ENCODE measurements at places on chromosomes 5 and 9. TPM values are rescaled to one million over a fixed set of nuclear protein-coding genes. Genes with fewer than 3 reads are reported as not detected.
A peak's percentile ranks its signal among the peaks of the same experiment; 100 is the strongest.

Gene RASEF
- not detected for total RNA-seq

Gene EXD3
- 5.2 TPM for total RNA-seq

Gene ZNF454
- total RNA-seq = not detected

Gene ATP10B
- not detected for total RNA-seq

Gene FOXI1
- total RNA-seq = not detected

Gene PLAC8L1
- total RNA-seq = 0.57 TPM

Gene ANKRD34B
- not detected for total RNA-seq

Gene ACTL7B
- total RNA-seq = 0.09 TPM

Gene TYRP1
- not detected for total RNA-seq

Gene HSPB3
- total RNA-seq = not detected

Gene GPR151
- not detected for total RNA-seq

Gene PCDHGA3
- 0.19 TPM for total RNA-seq

GRCh38 chr5:98069876-98070512 is 703.5 kb upstream of the RGMB start:
- no peak for DNase-seq

DNA sequence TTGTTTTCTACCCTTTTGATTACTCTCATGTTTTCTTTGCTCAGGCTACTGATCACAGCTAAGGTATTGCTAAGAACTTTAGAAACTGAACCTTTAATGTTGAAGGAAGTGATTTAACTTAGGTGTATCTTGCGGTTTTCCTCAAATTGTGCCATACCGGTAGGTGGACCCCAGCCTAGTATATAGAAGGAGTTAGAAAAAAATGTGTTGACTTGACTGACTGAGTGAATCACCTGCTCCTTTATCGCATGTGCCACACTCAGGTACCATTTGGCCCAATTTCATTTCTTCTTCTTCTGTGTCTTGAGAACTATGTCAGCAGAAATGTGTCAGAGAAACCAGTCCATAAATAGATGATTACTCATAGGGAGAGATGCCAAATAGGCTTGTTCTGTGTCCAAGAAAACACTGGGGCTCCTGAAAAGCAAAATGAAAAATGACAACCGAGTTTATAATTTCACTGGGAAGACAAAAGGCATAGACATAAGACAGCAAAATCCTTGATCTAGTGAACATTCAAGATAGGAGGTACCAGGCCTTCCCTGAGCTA is 19.4 kb downstream of the PLPPR1 start:
- DNase-seq = no peak

DNA sequence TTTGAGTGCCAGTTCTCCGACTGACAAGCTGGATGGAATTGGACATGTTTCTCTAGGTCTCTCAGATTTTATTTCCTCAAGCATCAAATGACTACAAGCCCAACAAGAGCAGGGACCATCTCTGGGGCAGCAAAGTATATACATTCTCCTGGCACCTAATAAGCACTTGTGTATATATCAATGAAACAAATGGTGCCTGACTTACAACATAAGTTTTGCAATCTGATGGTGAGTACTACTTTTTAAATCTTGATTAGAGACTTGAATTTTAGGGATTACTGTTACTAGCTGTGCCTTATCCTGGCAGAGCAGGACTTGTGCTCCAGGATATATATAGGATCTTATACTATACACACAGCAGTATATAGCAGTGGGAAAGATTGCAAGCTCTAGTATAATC is 8.8 kb upstream of the ABLIM3 start:
- no peak for DNase-seq

- DNase-seq = no peak
These were observed 7.6 kb downstream of the INVS start for GRCh38 chr9:100106616-100107015.

DNA sequence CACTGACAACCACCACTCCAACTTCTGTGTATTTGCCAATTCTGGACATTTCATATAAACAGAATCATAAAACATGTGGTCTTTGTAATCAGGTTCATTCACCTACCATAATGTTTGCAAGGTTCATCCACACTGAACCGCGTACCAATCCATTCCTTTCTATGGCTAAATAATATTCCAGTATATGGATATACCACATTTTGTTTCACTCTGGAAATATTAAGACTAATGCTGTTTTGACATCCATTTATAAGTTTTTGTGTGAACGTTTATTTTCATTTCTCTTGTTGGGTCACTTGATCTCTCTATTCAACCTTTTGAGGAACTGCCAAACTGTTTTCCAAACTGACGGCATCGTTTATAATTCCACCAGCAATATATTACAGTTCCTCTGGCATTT is 26.3 kb upstream of the RNF38 start:
- no peak for DNase-seq

- peak; percentile 36 for DNase-seq
These were observed 513.9 kb downstream of the DIRAS2 start for GRCh38 chr9:90128587-90129190.

DNA sequence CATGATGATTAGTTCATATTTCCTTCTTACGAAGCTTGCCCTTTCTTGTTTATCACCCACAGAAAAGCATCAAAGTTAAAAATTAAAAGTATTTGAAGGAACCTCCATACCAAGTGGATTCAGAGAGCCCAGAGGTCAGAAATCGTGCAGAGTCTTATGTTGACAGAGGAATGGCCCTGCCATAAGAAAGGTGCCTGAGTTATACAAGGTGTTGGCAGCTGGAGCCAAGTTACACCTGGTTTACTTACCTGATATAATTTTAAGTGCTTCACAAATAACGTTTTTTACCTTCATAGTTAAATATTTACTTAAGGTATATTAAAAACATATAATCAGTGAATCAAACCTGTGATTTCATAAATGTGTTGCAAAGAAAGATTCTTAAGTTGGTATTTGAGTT is 42.3 kb upstream of the DHFR start:
- DNase-seq = no peak

GRCh38 chr5:73966451-73966850 is 340.5 kb downstream of the ARHGEF28 start:
- DNase-seq = no peak

- DNase-seq = peak; percentile 89
These were observed 30.4 kb downstream of the JADE2 start for GRCh38 chr5:134555890-134556311.

DNA sequence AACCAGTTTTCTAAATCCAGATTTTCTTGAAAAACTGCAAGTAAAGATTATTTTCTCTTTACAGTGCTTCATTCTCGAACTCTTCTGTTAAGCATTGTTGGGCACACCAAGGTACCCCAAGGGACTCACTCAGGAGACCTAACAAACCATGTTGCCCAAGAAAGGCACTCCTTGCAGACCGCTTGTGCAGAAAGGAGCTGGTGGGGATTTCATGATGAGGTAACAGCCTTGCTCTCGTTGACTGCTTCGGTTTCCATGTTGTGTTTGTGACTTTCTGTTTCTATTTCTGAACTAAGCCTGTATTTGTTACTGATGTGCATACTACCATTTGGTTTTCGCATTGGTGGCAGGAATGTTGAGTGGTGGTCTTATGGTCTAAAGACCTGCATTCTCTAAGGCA is 266.6 kb upstream of the DAP start:
- no peak for DNase-seq

DNA sequence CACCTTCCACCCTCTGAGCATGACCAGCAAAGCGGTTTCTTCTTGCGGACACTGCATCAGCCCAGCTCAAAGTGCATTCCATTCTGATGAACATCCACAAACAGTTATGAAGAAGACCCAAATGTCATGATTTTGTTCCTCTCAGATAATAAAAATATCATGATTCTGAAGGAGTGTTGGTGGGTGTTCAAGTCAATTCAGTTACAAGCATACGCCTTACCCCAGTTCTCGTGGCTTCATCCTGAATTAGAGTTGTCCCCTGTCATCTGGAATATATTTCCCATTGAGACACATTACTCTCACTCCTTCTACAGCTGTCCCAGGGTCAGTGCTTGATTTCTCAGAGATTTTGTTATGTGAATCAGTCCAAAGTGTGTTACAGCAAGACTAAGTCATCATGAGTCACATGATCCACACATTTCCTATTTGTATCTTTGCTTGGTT is 325.4 kb downstream of the RFX3 start:
- DNase-seq = no peak

DNA sequence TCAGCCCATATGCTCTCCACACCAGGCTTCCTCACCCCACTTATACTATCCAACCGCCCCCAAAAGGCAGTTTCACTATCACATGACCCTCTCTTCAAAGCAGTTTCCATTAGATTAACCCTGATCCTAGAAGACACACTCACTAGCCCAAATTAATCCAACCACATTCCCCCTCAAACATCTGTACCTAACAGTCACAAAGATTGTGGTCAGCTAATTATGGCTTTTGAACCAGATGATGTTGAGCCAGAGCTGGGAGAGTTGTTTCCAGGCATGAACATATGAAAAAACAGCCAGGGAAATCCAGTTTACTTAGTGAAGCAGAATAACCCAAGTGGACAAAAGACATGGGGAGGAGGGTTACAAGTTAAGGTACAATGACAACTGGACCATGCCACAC is 131.2 kb downstream of the SPOCK1 start:
- no peak for DNase-seq

DNA sequence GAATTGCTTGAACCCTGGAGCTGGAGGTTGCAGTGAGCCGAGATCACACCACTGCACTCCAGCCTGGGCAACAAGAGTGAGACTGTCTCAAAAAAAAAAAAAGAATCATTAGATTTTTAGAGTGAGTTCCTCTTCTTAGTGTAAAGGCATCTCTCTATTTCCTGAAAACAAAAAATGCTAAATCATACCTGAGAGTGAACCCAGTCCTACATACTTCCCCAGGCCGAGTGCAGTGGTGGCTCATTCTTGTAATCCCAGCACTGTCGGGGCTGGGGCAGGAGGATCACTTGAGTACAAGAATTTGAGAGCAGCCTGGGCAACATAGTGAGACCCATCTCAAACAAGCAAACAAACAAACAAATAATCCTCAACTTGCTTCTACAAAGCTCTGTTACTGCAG is 38.2 kb upstream of the LPAR1 start:
- DNase-seq = no peak

- DNase-seq = no peak
These were observed 13.8 kb downstream of the SMIM15 start for GRCh38 chr5:61148515-61148914.

DNA sequence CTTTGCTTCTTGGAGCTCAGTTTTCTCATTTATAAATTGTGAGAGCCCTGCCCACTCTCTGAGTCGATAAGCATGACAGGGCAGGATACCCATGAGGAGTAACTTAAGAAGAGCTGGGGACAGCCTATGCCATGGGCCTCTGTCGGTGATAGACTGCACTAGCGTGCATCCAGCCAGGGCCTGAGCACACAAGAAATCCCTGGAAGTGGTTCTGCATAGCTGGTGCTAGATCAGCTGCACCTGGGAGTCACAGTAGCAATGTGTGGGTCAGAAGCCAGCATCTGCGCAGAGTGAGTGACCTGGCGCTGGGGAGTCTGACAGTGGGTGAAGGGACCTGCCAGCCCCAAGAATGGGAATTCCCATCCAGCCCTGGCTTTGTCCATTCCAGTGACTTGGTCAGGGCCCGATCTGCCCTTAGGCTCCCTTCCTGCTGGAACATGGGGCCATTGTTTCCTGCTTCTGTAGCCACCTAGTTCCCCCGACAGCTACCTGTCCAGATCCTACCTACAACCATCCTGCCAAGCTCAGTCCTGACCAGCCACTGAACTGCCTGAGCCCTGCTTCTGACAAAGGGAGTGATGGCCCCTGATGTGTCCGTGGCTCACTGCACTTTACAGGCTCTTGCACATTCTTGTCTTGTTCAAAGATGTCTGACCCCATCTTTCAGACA is 35.9 kb upstream of the NANS start:
- DNase-seq = no peak

- no peak for DNase-seq
These were observed 33.1 kb downstream of the ATP6V0E1 start for GRCh38 chr5:173016598-173017046.

DNA sequence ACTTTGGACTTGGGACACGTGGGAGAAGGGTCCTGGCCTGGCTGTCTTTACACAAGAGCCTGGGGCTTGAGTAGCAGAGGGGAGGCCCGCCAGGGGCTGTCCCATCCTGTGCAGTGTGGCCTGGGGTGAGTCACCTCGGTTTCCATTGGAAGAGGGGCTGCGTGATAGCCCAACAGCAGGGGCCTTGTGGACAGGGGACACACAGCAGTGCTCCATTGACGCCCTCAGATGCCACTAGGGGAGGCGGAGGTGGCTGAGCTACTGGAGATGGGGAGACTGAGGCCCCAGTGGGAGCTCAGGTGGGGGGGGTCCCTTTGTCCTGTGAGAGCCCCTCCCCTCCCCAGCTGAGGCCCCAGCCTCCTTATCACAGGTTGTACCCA is 50.0 kb upstream of the RNU6ATAC start:
- DNase-seq = no peak

- DNase-seq = peak; percentile 94
These were observed 47.0 kb upstream of the TGFBR1 start for GRCh38 chr9:99057665-99058625.

DNA sequence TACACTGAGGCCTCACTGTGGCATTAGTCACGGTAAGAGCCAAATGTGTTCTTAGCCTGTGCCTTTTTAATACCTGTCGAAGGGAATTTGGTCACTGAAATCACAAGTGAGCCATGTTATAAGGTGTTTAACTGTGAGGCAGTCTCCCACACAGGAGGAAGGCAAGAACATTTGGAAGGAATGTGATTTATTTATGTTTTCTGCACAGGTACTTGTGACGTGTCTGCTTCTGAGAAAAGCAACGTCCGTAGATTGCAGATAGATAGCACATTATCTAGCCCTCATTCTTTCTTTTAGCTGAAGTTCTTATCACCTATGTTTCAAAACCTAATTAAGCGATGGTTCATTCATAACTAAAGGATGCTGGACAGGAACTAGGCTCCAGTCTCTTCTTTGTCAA is 19.0 kb upstream of the SMARCA2 start:
- no peak for DNase-seq

- no peak for DNase-seq
These were observed 28.6 kb upstream of the NSMF start for GRCh38 chr9:137487454-137488326.

DNA sequence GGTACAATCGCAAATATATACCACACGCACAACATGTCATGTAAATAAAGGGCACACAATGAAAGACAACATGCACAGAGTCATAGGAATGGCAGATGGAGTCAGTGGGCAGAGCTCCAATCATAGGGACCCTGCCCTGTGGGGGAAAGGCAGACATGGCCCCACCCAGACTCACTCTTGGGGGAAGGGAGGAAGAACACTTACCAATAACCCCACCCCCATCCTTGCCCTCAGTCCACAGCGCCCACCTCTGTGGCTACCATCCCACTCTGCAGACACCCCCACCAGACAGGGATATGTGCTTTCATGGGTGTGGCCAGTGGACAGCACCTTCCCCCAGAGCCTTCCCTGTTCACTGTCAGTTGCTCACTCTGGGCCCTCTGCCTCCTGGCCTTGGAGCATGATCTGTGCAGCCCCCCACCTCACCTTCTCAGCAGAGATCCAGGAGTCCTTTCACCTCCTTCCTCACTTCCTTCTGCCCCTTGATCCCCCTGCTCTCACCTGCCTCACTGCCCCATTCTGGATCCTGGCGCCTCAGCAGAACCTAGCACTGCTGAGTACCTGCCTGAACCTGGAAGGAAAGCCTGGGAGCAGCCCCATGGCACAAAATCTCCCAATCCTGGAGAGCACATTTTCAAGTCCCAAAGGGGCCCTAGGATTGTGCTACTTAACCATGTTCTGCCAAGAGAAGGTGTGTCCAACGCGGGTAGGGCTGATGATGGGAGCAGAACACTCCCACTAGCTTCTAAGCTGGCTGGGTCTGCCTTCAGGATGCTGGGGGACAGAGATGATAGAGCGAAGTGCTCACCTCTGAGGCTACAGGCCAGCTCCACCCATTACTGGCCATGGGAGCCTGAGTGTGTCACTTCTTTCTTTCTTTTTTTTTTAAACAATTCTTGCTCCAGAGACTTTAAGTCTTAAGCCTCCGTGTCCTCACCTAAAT is 1.5 kb upstream of the PHF19 start:
- DNase-seq = peak; percentile 81

Measured in activated CD4-positive, alpha-beta T cell treated with anti-CD3 and anti-CD28 coated beads, Interleukin-2, amount 10 ng/mL, durations not matched to agents 24 days and 14 days (primary cell).